Fibroblast of lung (primary cell): ENCODE measurements at places on chromosomes 12 and 14. TPM values are rescaled to one million over a fixed set of nuclear protein-coding genes. Genes with fewer than 3 reads are reported as not detected.

Gene STK38L
- total RNA-seq: 16.5 and 18.0 TPM in 2 replicates

Gene INHBC
- not detected in 2 replicates for total RNA-seq

Gene CEBPE
- not detected in 2 replicates for total RNA-seq

Gene PSME2
- total RNA-seq: 82.7 and 148 TPM in 2 replicates

Gene OR4K2
- total RNA-seq: not detected in 2 replicates

Gene AICDA
- total RNA-seq: not detected in 2 replicates

Gene MDM1
- total RNA-seq: 12.4 and 12.8 TPM in 2 replicates

Gene RIPK3
- 0.26 and 0.33 TPM in 2 replicates for total RNA-seq

Gene GABARAPL1
- 105 and 186 TPM in 2 replicates for total RNA-seq

Gene NANOG
- total RNA-seq: not detected in 2 replicates

Gene SCN8A
- total RNA-seq: 12.8 and 27.2 TPM in 2 replicates

Gene TAS2R46
- 1.5 and 2.0 TPM in 2 replicates for total RNA-seq

Gene SMIM41
- total RNA-seq: 2.0 and 2.1 TPM in 2 replicates

Gene SYT1
- 0.51 and 2.1 TPM in 2 replicates for total RNA-seq

Gene PRKD1
- total RNA-seq: 15.9 and 20.1 TPM in 2 replicates

Gene RAD51AP1
- 1.0 and 4.1 TPM in 2 replicates for total RNA-seq

Gene GPR132
- 0.17 and 0.26 TPM in 2 replicates for total RNA-seq
